Activated CD4-positive, CD25-positive, alpha-beta regulatory T cell treated with anti-CD3 and anti-CD28 coated beads, Interleukin-2, amount 50 U/mL, for 16 hours (primary cell): ENCODE measurements at places on chromosomes 1 and 21.

DNA sequence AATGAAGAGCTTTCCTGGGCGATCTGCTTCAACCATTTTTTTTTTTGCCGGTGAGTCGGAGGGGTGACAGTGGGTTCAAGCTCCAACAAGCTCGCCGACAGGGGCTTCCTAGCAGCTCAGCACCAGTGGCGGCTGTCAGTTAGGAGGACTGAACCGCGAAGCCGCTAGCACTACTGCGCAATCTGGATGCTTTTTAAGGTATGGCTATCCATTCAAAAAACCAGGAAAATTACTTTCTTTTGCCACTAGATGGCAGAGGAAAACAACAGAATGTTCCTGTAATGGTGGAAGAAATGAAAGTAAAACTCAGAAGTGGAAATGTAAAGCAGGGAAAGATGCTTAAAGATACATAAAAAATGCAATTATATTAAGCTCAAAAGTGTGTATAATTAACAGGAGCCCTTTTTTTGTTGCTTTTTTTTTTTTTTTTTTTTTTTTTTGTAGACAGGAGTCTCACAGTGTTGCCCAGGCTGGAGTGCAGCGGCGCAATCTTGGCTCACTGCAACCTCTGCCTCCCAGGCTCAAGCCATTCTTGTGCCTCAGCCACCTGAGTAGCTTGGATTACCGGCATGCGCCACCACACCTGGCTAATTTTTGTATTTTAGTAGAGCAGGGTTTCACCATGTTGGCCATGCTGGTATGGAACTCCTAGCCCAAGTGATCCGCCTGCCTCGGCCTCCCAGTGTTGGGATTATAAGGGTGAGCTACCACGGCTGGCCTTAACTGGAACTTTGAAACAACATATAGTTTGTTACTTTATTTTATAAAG is 8.5 kb downstream of the KYAT3 start:
- no peak for DNase-seq

DNA sequence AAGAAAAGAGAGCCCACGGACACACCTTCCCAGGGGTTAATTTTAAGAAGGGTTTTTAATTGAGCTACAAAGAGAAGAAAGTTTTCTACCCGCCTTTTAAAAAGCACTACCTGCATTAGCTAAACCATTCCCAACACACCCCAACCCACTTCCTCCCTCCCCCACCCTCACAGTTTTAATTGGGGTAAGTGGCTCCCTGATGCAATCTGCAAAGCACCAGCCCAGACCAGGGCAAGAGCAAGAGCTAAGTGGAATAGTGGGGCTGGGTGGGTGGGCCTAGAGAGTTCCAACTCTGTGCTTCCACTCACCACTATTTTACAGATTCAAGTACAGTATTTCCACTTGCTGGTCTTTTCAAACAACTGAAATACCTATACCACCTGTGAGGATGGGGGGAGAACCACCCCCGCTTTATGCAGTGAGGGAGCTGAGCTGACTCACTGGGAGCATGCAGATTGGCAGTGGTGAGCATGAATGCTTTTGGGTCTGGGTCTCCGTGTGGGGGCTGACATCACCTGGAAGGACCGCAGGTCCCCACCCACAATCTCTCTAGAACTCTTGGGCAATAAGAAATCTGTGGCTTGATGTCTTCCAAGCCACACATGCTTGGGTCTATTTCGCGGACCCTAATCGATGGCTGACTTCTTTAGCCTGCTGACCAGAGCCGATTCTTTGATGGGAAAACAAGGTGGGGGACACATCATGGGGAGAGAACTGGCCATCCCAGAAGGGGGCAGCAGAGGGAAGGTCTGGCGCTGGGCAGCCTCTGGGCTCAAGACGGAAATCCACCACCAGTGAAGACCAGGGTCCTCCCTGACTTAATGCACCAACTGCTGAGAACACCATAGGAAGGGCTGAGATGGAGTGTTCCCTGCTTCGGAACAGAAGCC is 95.5 kb downstream of the SSBP3 start:
- no peak for DNase-seq

DNA sequence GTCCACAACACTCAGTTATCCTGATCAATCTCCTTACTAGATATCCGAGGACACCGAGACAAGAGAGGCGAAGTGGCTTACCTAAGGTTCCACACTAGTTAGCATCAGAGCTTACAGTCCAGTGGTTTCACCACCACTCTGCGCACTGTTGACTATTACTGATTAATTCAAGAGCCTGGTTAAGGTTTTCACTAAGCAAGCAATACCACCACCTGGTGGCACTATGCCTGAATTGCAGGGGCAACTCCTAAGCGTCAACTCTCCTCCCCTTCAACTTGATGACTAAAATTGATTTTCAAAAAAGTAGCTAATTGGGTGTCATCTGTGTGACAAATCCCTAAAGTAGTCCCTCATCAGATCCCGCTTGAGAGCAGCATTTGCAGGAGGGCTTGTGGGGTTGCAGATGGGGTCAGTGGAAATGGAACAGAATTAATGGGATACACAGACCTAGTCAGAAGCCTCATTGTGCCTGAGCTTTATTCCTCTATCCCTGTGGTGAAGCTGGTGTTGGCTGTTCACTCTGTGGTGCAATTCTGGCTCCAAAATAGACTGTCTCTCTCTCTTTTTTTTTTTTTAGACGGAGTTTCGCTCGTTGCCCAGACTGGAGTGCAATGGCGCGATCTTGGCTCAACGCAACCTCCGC is 9.1 kb downstream of the TTC22 start:
- DNase-seq = no peak

GRCh38 chr1:82110366-82111254 is 309.9 kb downstream of the ADGRL2 start:
- DNase-seq = no peak

DNA sequence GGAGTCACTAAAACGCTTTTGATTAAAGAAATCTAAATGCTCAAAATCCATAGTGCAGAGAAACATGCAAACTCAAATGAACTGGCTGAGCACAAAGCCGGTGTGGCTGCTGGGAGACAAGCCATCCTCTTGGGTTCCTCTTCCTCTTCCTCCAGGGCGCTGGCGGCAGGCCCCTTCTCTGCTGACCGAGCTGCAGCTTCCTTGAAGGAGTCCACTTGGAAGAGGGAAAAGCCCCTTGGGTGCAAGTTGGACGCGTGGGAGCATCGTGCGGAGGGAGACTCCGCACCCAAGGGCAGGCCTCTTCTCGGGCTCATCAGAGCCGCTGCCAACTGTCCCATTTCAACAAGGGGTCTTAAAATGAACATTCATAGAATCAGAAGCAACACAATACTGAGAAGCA is 7.9 kb downstream of the CCNL2 start:
- DNase-seq = no peak

GRCh38 chr1:27726173-27727044 is 648 bp downstream of the FAM76A start:
- peak; percentile 9 for DNase-seq

DNA sequence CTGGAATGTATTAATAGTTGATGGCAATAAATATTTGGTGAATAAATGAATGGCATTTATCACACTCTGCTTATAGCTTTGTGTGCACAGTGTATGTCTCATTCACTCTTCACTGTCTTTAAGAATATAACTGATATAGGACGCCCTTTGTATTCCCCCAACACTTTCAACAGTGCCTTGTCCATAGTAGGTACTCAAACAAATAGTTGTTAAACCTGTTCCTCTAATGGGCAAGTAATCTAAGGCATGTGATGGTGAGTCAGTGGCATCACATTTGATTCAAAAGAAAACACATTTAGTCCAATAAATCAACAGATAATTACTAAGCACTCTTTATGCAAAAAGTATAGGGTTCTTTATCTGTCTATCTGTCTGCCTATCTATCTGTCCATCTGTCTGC is 11.2 kb upstream of the RXRG start:
- DNase-seq = no peak

DNA sequence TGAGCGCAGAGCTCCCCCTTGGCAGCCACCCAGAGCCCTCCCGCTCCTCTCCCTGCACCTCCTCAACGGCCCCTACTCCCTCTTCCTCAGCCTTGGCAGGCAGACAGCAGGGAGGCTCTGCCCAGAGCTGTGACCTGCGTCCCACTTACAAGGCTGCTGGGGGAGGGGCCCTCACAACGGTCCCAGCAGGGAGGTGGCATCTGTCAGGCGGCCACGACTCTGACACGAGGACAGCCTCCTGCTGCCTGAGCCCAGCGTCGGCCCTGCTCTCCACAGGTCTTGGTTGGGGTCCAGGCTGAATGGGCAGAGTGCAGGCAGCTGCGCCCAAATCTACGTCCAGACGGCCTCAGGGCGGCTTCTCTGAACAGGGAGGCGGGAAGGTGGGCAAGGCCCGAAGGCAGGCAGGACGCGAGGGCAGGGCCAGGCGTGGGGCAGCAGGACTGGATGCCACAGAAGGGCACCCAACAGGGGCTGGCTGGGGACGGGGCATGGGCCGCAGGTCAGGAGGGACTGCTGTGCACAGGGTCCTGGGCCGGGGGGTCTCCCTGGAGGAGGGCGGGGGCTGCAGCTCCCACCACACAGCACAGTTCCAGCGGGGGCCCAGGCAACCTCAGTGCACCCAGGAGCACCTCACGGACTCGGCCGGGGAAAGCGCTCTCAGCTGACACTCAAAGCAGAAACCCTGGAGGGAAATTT is 7.5 kb downstream of the SLC19A1 start:
- no peak for DNase-seq

DNA sequence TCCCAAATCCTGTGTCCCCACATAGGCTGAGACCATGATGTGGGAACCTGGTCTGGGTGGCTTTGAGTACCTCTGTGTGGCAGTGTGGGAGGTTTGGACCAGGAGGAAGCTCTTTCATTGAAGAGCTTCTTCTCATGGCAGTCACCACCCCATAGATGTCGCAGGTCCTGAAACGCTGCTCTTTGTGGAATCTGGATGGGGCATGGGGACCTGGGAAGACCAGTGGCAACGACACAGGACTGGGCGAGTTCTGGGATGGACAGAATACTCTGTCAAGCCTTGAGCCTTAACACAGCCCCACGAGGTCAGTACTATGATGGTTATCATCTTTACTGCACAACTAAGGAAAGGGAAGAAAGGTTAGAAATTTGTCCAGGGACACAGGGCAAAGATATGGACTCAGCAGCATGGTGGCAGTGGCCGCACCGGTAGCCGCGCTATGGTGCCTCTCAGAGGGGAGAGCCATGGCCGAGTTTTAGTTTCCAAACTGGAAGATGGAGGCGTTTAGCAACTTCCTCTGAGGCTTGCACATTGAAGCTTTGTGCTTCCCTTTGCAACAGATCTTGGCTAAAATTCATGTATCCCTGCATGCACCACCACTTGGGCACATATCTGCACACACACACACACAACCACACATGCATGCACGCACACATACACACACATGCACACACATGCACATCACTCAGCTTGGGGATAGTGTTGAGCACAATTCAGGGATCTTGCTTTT is 117.7 kb upstream of the C1orf174 start:
- no peak for DNase-seq

GRCh38 chr1:32240140-32240951 is 6.7 kb upstream of the FAM167B start:
- peak; percentile 7 for DNase-seq
